ENCODE measurements at places on chromosomes 5 and 9.

DNA sequence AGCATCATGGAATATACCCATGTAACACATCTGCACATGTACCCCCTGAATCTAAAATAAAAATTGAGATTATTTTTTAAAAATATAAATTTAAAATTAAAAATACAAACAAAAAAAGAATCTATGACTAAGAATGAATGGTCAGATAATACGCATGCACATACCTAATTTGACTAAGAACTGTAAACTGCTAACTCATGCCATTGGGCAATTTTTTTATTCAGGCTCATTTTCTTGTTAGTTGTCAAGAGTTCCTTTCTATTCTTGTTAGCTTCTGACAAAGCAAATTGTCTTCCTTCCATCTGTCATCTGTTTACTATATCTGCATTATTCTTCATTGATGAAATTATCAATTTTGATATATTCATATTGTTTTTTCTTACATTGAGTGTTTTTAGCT, 69.5 kb upstream of the HAND1 start:
- H3K27me3 ChIP-seq = no peaks in the 10 kb centered on the region
- DNase-seq = no peak
- H3K27ac ChIP-seq = no peak overlapping the region
- H3K36me3 ChIP-seq = no peaks in the 10 kb centered on the region
- no peak overlapping the region for H3K4me3 ChIP-seq

GRCh38 chr5:157306692-157307471, 41.0 kb downstream of the CYFIP2 start:
- DNase-seq = no peak
- peak overlapping the region; percentile 46 for H3K4me3 ChIP-seq
- H3K36me3 ChIP-seq = peaks cover 39% of the 10 kb centered on the region
- peaks cover 79% of the 10 kb centered on the region for H3K4me1 ChIP-seq
- H3K27me3 ChIP-seq = no peaks in the 10 kb centered on the region

DNA sequence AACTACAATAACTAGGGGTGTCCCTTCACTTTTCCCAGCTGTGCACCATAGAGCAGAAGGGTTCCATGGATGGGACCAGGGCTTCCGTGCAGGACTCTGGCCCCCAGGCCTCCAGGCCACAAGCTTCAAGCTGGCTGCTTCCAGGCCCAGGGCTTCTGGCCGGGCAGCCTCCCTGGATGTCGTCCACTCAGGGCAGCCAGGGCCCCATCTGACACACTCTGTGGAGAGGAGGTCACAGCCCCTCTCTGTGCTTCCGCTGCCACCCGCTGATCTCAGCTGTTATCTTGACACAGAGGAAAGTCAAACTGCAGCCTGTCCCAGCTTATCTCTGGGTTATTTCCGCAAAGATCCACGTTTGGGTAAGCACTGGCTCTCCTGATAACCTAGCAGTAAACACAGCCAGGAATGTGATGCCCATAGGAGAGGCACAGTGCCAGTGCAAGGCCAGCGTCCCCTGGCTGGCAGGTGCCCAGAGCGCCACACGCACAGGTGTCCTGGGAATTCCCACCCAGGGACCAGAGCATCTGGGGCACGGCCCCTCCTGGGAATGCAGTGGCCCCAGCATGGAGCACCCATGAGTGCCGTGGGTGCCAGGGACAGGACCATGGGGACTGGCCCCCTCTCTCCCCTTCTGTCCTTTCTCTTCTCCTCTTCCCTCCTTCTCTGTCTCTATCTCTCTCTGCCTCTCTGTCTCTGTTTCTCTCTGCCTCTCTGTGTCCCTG, 15.6 kb upstream of the SLC6A19 start:
- H3K27ac ChIP-seq = peak overlapping the region; percentile 4
- H3K4me1 ChIP-seq = no peaks in the 10 kb centered on the region
- H3K4me3 ChIP-seq = no peak overlapping the region
- no peak for DNase-seq

- H3K36me3 ChIP-seq = no peaks in the 10 kb centered on the region
- no peak overlapping the region for H3K27ac ChIP-seq
- H3K4me1 ChIP-seq = no peaks in the 10 kb centered on the region
These were observed 57.0 kb downstream of the GOLM1 start for GRCh38 chr9:86042199-86042978.

DNA sequence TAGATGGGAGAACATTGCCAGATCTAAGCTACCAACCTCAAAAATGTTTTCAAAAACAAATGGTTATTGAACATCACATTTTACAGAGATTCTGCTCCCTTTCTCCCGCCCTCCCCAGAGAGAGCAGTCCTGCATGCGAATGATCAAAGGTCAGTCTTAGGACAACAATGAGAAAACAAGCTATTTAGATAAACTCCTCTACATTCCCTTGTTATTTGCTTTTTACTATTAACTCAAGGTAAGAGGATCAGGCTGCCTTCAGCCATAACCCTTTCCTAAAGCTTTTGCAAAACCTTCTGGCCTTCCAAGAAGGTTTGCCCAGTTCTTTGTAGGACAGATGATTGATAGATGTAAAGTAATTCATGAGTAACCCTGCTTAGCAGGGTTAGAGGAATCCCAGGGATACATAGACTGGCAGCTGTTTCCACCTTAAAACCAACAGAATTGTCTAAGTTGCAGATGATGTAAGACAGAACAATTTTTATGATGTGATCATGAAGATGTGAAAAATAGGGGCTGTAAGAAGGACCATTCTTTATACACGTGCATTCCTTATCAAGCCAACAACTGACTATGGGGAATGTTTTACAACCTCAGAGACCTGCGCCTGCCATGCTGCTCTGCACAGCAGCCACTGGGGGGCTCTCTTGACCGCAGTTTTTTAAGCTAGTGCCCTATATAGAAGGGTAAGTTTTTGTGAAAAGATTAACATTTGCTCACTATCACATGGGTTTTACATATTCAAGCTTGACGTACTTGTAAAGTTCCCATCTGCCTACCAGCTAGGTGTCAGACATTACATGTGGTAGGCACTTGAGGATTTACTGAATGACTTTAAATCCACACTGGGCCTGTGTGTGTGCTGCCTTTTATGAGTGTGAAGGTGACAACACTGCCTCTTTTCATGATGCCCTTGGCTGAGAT, 2.3 kb upstream of the ZNF782 start:
- no peaks in the 10 kb centered on the region for H3K27me3 ChIP-seq
- peaks cover 28% of the 10 kb centered on the region for H3K4me1 ChIP-seq
- no peaks in the 10 kb centered on the region for H3K36me3 ChIP-seq

DNA sequence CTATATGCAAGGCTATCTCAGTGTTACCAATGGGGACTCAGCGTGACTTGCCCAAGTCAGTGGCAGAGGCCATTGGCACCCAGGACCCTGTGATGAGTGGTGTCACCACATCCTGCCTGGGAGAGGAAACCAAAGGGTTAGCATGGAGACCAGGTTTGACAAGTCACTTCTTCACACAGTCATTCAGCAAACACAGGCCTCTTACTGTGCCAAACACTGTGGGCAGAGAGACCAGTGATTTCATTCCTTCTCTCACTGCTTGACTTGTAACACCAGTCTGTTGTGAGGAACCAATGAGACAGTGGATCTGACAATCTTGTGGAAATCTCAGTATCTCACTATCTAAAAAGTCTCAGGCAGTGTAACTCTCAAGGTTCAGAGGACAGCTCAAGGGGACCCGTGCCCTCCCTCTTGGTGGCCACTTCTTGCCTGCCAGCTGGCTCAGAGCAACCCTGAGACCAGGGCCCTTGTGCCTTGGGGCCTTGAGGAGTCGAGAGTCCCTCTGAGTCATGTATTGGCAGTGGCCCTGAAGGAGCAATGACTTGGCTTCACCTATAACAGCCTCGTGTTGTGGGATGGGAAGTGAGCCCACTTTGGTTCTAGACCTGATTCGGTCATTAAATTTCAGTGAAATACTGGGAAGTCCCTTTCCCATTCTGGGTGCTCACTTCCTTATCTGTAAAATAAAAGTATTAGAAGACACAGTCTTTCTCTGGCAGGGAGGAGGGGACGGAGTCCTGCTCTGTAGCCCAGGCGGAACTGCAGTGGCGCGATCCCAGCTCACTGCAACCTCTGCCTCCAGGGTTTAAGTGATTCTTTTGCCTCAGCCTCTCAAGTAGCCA, 1.6 kb downstream of the FABP6 start:
- H3K4me3 ChIP-seq = no peak overlapping the region

GRCh38 chr5:147578228-147579024, 68.6 kb upstream of the DPYSL3 start:
- no peak overlapping the region for H3K27ac ChIP-seq
- no peak for DNase-seq
- no peaks in the 10 kb centered on the region for H3K4me1 ChIP-seq
- H3K4me3 ChIP-seq = no peak overlapping the region
